Osteoblast (primary cell): ENCODE measurements at places on chromosomes 5 and 9. TPM values are rescaled to one million over a fixed set of nuclear protein-coding genes. Genes with fewer than 3 reads are reported as not detected.
A peak's percentile ranks its signal among the peaks of the same experiment; 100 is the strongest.

DNA sequence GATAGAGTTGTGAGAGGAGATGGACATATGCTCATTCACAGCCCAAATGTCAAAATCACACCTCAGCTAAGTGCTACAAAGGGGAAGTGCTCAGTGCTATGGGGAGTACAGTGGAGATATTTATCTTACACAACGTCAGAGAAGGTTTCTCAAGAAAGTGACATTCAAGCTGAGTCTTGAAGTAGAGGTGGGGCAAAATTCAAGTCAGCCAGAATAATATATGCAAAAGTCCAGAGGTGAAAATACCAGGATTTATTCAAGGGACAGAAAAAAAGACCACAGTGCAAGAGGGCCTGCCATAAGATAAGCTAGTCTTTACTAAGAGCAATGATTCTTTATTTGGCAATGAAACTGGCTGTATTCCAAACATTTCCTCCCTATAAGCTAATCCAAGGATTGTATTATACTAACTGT is 327.8 kb upstream of the PIK3R1 start:
- DNase-seq: no peak

DNA sequence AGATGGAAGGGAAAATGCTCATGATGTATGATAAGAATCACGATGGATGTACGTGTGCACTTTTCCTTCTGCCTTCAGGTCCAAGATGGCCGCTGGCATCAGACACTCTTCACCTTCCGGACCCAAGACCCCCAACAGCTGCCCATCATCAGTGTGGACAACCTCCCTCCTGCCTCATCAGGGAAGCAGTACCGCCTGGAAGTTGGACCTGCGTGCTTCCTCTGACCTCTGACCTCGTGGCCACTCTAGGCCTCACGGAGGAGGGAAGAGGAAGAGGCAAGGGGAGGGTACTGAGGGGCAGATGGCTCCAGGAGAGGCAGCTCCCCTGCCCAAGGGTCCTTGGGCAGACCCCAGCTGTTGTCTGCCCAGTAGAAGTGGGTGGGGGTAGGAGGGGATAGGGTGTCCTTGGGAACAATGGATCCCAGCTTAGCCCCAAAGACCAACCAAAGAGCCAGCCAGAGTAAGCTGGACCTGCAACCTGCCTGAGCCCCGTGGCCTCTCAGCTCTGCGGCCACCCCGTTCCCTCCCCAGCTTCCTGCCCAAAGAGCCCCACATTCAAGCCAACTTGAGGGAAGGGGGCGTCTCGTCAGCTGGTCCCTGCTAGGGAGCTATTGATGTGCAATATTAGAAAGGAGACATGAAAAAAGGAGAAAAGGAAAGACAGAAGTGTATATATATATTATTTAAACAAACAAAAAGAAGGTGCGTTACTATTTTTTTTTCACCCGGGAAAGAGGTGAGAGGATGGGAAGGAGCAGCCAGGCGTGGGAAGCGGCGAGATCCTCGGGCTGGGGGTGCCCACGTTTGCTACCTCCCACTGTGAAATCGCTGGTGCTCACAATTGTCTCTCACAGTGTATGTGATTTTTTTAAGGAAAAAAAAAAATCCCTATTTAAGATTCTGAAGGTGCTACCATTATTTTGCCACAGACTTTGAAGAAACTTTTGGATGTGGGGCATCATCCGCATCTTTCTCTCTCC is 12.1 kb upstream of the ORM1 start:
- no peak for DNase-seq

INSYN2B gene
- 2.2 and 3.5 TPM in 2 replicates for total RNA-seq

DNA sequence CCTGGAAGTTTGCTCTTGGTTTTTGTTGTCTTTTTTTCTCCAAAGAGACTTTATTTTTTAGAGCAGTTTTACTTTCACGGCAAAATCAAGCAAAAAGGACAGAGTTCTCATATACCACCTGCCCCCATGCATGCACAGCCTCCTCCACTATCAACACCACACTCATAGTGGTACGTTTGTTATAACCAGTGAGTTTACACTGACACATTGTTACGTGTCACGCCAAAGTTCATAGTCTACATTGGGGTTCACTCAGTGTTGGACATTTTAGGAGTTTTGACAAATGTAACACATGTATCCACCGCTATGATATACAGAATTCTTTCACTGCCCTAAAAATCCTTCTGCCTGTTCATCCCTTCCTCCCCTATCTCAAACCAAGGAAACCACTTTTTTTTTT is 7.5 kb upstream of the ICE1 start:
- no peak for DNase-seq

TICAM2 gene
- 6.9 and 9.1 TPM in 2 replicates for total RNA-seq

- no peak for DNase-seq
Observed at GRCh38 chr9:122080986-122081385, 12.1 kb downstream of the TTLL11 start.

DNA sequence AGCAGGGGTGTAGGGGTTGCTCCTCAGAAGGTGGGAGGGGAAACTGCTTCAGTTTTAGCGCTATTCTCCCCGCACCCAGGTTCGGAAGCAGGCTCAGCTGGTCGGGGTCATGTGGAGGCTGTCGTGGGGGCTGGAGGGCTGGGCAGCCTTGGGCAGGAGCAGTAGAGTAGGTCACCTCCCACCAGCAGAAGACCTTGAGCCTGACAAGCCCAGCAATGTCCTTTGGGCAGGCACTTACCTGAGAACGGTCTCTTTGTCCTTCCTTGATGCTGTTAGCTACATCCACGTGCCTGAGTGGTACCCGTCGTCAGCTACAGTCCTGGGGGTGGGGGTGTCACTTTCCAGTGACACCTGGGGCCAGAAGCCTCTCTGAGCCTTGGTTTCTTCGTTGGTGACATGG is 20.3 kb downstream of the ENHO start:
- peak; percentile 38 for DNase-seq

DNA sequence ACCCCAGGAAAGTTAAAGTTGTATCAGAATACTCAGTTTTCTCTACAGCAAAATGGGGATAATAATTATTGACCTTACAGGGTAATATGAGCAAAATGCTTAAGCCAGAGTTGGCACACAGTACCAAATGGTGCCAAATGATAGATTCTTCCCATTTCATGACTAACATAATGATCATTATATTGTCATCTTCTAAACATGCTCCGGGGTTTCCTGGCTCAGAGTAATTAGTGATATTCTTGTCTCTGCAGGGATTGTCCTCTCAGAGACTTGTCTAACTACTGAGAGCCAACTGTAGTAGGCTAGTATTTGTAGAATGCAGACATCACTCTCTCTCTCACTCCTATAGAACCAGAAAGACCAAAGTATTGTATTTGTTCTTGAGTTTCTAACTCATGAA is 25.2 kb upstream of the PPP2R2B start:
- no peak for DNase-seq

DNA sequence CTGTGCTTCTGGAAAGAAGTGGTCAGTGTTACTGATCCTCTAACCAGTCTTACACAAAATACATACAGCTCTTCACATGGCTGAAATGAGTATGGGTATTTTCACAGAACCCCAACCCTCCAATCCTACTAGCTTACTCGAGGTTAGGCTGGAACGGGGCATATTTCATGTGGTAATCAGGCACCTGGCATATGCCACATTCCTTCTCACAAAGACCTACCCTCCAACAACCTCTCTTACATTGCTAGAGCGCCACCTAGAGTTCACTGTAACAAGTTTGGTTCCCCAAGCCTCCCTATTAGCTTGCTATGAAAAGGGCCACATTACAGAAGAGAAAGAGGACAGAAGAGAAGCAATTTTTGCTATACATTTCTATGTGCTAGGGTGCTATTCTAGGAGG is 597.3 kb downstream of the PRELID2 start:
- no peak for DNase-seq

THBS4 gene
- 0.29 and 0.36 TPM in 2 replicates for total RNA-seq

- DNase-seq: peak; percentile 57
Observed at GRCh38 chr9:74570879-74571512, 73.9 kb downstream of the RORB start.

FAM221B gene
- not detected in 2 replicates for total RNA-seq

DNA sequence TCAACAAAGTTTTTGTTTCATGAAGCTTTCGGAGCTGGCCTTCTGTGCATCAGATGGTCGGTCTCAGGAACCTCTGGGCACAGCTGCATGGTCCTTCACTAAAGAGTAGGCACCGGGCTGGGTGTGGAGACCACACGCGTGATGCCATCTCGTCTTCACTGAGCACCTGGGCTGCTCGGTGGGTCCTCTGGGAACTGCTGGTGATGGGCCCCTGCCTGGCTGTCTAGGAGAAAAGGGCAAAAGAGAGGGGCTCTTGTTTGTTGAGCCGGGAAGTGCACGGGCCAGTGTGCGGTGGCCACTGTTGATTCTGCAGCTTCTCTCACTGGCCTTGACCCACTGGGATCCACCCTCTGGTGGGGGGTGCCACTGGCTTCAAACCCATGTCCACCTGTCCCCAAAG is 46.0 kb downstream of the COL5A1 start:
- DNase-seq: peak; percentile 43

- DNase-seq: no peak
Observed at GRCh38 chr5:116738615-116739261, 164.1 kb upstream of the SEMA6A start.

DNA sequence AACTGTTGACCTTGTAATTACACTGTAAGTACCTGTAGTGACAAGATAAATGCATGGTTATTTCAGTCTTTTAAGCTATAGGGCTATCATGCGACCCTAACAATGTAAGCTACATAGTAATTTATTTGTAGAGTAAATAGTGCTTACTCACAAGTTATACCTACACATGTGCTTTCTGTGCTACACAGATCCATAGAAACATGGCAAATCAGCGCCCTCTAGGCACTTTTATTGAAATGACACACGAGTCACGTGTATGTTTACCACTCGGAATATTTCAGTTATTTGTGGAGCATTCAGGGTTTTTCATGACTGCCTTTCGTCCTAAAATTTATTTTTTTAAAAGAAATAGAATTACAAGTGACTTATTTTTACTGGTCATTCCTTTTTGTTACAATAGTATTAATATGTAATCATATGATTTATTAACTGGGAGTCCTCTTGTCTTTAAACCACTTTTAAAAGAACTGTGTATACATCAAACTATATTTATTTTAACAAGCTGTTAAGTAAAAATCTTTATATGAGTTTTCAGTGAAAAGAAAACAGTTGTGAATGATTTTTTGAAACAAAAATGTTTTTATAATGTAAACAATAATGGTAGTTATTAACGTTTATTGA is 1242.3 kb upstream of the WWC1 start:
- DNase-seq: no peak

DNA sequence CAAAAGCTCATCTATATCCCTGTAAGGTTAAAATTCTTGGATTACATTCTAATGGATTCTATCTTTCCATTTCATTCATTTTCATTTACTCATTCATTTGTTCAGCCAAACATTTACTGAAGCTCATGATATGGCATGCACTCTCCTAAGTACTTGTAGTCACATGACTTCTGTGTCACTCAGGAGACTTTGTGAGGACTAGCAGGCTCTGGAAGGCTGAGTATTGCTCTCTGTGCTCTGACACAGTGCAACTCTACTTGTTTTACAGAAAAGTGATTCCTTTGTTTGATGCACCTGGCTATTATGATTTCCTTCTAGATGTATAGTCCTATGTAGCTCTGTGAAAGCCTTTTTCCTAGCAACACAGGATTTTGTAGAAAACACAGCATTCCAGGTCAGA is 53.0 kb downstream of the YIPF5 start:
- no peak for DNase-seq

BTNL3 gene
- not detected in 2 replicates for total RNA-seq

DNA sequence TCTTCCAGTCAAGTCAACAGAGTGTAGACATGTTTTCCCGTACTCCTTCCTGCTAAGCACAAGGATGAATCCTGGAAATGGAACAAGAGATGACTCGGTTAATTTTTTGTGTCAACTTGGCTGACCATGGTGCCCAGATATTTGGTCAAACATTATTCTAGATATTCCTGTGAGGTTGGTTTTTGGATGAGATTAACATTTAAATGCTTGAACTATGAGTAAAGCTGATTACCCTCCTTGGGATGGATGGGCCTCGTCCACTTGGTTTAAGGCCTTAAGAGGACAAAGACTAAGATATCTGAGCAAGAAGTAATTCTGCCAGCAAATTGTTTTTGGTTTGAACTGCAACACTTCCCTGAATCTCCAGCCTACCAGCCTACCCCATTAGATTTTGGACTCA is 338.1 kb upstream of the MSX2 start:
- no peak for DNase-seq

DNA sequence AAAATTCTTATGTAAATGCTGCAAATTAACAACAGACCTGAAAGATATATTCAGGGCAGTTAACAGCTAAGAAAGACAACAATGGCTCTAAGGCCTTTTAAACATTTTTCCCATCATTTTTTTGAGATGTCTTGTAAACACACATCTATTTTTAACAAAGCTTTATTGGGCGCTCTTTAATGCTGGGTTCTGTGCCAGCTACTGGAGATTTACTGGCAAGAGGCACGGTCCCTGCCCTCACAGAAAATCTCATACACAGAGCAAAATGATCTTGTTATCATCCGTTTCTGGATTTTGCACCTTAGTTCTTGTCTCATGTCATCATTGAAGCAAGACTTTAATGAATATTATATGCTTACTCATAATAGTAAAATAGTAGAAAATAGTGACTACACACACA is 1022.3 kb upstream of the WWC1 start:
- no peak for DNase-seq

DNA sequence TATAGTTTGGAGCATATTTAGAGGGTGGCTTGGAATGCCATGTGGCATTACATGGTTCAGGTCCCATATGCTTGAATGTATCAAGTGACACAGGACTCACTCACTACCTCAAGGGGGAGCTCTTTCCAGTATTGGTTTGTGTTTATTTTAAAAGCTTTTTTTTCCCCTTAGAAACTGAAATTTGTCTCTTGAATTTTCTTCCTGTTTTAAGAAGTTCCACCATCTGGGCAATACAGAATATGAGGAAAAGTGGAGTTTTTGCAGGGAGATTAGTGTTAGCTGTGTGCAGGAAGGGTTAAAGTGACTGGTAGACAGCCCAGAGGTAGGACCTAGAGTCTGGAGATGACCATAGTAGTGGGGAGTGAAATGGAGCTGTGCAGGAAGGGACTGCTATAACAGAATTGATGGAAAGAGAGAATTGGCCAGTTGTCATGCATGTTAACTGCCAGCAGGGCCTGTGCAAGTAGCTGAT is 36.6 kb downstream of the CTNNA1 start:
- peak; percentile 83 for DNase-seq

CAMK2A gene
- total RNA-seq: 0.36 and 0.88 TPM in 2 replicates

GRCh38 chr5:136197462-136198142 is 4.6 kb upstream of the SMIM32 start:
- DNase-seq: no peak
